WTC11 (cell line): ENCODE measurements at places on chromosomes 1 and 21. TPM values are rescaled to one million over a fixed set of nuclear protein-coding genes. Genes with fewer than 3 reads are reported as not detected.

- no peak for DNase-seq
Measured at GRCh38 chr1:91791103-91791502, 94.8 kb downstream of the TGFBR3 start.

- no peak for DNase-seq
Measured at GRCh38 chr1:96554364-96554763, 167.2 kb upstream of the PTBP2 start.

GRCh38 chr1:216325946-216326345, 97.3 kb downstream of the USH2A start:
- no peak for DNase-seq

- DNase-seq: no peak
Measured at GRCh38 chr1:16978567-16979474, 1.6 kb downstream of the MFAP2 start.

DNA sequence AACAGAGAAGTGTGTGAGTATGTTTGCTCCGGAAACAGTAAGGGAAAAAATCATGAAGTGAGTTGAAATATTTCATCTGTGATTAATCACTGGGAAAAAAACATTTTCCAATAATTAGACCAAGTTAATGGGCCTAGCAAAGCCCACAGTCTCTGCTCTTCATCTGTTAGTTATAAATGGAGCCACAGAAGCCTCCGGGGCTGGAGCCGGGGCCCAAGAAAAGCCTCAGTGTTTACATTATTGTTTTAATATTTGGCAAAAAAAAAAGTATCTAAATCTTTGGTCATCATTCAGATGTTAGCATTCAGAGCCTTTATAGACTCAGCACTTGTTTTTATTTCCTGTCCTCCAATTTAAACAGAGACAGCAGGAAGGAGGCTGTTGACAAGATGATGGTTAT, 115.0 kb downstream of the UBE2U start:
- DNase-seq: no peak

- DNase-seq: no peak
Measured at GRCh38 chr1:226400519-226401354, 7.2 kb downstream of the PARP1 start.

The CHRM3 gene
- total RNA-seq: 6.9 to 8.4 TPM (median 8.3 TPM) in 3 replicates

The NLRP3 gene
- total RNA-seq: 0.11 to 0.25 TPM (median 0.11 TPM) in 3 replicates

The DFFA gene
- 86.4 to 86.7 TPM (median 86.5 TPM) in 3 replicates for total RNA-seq

The RNASEL gene
- 0.64 to 0.87 TPM (median 0.77 TPM) in 3 replicates for total RNA-seq

The KCNE2 gene
- 0.23 to 0.62 TPM (median 0.44 TPM) in 3 replicates for total RNA-seq
